ENCODE measurements at places on chromosomes 13 and 19.

DNA sequence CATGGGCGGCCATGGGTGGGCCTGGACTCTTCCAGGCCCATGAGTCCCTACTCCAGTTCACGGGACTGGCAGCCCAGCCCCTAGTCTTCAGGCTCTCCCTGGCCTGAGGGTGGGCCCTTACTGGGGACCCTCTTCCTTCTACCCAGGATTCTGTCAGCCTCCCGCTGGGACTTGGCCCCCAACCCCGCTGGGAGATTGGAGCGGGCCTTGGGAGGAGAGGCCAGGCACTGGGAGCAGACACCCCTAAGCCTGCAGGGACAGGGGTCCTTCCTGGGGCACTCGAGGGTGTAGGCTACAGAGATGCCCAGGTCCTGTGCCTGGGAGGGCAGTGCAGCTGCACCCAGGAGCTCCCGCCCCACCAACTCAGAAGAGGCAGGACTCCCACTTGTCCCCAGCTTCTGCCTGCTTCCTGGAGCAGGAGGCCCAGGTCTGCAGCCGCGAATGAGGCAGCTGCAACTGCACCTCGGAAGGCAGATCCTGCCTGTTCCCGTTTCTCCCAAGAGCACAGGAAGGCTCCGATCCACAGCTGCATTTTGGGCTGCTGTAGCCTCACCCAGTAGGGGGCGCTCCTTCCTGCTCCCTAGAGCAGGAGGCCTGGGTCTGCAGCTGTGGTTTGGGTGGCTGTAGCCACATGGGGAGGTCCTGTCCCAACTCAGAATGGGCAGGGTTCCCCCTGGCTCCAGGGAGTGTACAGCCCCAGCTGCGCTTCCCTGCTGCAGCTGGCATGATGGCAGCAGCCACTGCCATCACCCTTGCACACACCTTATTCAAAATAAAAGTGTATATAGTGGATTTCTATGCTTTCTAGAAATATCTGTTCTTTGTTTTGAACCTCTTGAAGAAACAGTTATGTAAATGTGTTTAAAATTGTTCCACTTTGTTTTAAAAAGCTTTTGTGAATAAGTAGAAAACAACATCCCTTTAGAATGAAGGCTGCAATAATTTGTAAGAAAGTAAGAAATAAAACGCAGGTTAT is 46.8 kb downstream of the TEX26 start:
- DNase-seq, result no peak

GRCh38 chr19:51803519-51803918 is 8.6 kb downstream of the FPR3 start:
- DNase-seq, result no peak

DNA sequence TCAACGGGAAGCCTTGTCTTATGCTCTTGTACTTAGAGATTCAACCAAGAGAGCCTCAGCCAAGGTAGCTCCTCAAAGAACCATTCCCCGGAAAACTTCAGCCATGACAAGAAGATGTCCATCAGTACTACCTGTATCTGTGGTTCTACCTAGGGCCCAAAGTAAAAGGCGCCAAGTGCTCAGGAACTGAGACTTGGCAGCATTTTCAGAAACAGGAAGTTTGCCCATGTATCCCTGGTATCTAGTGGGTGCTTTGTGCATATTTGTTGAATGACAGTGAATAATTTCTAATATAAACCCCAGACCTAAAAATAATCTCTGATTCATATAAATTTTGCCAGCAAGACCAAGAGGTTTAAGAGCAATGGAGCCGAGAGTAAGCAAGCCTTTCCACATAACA is 7.2 kb downstream of the FAM216B start:
- no peak for DNase-seq

- DNase-seq, result no peak
Observed at GRCh38 chr13:100826441-100826840, 151.8 kb upstream of the TMTC4 start.

- no peak for DNase-seq
Observed at GRCh38 chr13:113013303-113013702, 44.3 kb downstream of the MCF2L start.

DNA sequence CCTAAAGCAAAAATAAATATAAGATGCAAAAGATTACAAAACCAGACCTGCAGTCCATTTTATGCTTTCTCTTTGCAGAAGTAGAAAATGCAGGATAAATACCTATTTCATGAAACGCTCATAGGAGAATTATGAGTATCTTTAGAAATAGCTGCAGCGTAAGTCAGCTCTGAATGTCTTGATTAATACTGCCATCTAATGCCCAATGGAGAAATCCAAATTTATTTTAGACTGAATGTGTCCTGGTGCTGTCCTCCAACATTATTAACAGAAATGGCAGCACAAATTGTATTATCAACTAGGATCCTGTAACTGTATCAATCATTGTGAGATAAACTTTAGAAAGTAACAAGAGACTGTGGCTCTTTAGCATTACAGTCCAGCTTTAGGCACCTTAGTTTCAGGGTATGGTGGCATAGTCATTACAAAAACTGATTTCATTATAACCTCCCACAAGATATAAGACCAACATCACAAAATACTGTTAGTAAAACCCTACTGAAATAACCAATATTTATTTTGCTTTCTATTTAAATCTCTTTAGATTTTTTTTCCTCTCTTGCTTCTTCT is 162.1 kb upstream of the MIR17HG start:
- DNase-seq, result no peak

DNA sequence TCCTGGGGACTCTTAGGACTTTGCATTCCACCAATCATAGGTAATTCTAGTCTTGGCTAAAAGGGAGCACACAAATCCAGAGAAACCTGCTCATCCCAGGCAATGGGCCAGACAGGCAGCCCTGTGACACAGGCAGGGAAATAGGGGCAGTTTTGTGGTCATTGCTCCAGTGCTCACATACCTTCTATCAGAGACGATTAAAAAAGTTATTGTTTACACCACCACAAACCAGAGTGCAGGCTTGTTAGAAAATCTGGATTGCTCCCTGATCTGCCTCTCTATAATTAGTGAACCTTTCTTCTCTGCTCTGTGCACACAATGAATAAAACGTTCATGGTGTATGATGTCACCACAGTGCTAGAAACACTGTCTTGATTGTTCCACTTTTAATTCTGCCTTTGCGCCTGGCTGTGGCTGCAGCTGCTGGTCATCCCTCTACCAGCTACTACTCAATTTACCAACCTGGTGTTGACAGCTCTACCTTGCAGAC is 121.6 kb upstream of the SPATA13 start:
- no peak for DNase-seq

GRCh38 chr19:50255115-50255514 is 51.7 kb downstream of the MYH14 start:
- no peak for DNase-seq

DNA sequence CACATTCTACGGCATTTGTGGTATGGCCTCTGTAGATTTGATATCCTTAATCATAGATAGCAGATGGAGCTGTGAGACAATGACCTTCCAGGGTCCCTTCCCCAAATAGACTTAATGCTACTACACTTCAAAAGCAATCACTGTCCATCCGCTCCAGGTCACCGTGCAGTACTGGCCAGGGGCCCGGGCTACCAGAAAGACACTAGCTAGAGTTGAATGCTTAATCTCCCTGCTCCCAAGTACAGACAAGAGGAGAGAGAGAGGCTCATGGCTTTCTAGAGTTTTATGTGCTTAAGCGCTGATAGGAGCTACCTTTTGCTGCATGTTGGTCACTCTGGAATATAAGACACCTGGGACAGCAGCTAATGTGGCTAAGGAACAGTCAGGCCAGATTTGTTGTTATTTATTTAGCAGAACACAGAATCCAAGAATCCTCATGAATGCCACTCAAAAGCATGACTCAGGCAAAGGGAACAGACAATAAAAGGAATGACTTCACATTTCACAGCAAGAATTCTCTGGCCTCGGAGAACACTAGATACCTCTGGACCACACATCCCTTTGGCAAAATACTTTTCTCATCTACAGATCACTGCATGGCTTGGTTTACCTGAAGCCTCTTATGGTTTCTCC is 165.0 kb downstream of the LACC1 start:
- DNase-seq, result no peak

Data from stimulated activated CD8-positive, alpha-beta memory T cell treated with anti-CD3 and anti-CD28 coated beads, Interleukin-4, amount 100 ng/mL, for 1 hour (primary cell).